ENCODE measurements at places on chromosomes 16 and 17.

GRCh38 chr17:13087802-13088201, 70.0 kb upstream of the ELAC2 start:
- no peak for DNase-seq

DNA sequence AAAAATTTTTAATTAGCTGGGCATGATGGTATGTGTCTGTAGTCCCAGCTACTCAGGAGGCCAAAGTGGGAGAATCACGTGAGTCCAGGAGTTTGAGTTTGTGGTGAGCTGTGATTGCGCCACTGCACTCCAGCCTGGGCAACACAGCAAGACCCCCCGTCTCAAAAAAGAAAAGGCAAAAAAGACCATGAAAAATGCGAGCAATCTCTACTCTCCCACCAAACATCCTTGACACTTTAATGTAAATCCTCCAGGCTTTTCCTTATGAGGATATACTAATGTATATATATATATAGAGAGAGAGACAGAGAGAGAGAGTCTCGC, 28.1 kb downstream of the MMP15 start:
- no peak for DNase-seq

GRCh38 chr16:51210087-51210486, 59.0 kb upstream of the SALL1 start:
- no peak for DNase-seq

GRCh38 chr17:72075995-72076677, 44.7 kb upstream of the SOX9 start:
- no peak for DNase-seq

DNA sequence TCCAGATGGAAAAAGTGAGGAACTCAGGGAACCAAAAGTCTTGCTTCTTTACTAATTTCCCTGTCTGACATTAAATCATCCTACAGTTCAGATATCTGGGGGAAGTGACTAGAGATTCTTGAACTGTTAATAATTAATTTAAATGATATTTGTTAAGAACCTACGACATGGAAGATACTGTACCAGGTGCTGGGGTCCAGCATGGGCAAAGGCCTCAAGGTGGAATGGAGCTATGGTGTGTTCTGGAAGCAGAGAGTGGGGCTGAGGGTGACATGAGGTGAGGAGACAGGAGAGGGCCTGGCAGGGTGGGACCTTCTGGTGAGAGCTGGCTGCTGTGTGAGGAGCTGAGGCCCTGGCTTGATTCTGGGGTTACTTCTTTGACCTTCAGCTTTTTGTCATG, 6.0 kb upstream of the CCL2 start:
- DNase-seq = no peak

DNA sequence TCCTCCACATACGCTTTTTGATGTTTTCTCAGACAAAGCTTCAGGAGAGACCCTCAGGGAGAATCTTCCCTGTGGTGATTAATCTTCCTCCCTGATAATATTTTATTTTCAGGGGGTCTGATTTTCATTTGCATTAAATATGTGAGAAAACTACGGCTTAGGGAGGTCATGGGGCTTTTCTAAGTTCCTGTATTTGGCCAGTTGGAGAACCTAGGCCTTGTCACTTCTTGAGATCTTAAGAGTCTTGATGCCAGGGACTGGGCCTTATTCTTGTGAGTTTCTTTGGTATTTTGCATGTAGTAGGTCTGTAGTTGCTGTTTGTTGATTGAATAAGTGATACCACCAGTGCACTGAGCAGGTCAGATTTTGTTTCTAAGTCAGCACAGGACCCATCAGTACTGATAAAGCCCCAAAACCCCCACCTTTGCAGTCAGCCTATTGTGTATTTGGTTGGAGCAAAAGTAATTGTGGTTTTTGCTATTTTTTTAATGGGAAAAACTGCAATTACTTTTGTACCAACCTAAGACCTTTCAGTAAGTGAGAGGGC, 130.1 kb downstream of the PRKCA start:
- no peak for DNase-seq

GRCh38 chr17:43129671-43130010, 4.5 kb upstream of the BRCA1 start:
- DNase-seq = no peak

GRCh38 chr16:31354394-31355291, at the start of gene ITGAX:
TSS of gene ITGAX (plus strand) at chr16:31355176. CDS start at chr16:31355255, 79 bp downstream.
- no peak for DNase-seq

DNA sequence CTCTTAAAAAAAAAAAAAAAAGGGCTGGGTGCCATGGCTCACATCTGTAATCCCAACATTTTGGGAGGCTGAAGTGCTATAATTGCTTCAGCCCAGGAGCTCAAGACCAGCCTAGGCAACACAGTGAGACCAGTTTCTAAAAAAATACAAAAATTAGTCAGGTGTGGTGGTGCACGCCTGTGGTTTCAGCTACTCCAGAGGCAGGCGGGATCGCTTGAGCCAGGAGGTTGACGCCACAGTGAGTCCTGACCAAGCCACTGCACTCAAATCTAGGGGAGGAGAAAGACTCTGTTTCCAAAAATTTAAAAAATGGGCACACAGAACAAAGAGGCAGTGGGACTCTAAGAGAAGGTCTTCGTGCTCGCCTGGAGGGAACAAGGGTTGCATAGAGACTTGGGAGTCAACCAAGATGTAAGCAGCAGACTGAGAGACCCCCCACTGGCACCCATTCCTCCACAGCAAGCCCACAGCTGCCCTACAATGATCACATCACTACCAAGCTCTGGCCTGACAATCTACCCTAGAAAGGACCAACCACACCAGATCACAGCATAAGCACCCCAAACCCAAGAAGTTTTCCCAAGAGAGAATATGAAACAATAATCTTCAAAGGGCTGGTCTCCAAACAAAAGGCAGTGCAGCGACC, 121.6 kb downstream of the ANKRD11 start:
- no peak for DNase-seq

GRCh38 chr17:42389899-42390298, 1.7 kb upstream of the STAT3 start:
- no peak for DNase-seq

DNA sequence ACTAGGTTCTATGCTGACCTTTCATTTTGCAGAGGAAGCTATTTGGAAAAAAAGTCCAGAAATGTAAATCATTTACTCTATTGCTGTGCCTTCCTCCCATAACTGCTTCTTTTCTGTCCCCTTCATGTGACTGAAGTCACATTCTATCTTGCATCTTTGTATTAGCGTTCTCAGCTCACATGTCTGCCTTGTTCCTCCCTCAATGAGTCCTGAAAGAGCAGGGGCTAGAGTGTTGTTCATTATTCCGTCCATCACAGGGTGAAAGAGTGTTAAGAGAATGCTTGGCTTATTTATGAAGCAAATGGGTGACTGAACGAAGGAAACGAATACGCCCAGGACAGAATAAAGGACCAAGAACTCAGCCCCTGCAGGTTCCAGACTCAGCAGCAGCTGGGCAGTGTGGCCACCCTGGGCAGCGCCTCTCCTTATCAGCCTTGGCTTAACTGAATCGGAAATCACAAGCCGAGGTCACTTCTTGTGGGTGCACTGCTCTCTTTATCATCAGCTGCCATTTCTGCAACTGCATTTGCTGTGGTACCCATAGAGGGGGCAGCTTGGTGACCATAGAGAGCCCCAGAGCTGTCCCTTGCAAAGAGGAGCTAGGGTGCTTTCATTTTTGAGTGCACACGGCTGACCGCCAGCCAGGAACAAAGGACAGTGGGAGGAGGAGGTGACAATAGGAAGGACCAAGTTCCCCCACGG, 1.8 kb upstream of the PIK3R6 start:
- DNase-seq = no peak

DNA sequence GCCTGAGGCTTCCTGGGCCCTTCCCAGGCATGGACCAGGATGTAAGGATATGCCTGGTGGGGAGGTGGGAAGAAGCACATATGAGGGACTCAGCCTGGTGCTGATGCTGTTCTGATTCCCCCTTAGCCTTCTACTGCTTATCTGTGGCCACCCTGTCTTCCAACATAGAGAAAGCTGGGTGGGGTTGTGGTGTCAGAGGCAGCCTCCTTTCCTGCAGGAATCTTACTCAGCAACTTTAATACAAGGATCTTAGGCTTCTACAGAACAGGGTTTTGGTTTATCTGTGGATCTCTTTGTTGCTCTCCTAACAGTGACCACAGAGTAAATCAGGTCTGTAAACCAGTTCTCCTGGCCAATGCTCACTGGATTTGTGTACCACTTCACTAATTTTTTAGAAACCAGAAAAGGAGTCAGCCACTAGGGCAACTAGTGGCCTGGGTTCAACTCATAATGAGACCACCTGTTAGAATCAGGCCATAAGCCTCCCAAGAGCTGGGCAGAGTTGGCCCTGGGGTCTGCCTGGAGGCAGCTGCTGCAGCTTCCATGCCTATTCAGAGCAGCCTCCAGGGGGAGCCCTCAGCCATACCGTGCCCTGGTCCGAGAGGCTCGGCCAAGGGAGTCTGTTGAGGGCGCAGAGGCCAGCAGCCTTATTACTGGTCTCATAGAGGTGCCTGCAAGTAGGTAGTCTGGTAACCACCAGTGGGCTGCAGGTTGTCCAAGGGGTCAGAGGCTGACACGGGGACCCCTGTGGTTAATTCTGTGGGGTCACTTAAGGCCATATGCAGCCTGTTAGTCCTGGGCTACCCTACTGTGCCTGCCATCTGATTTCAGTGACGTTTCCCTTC, 7.1 kb downstream of the HAS3 start:
- DNase-seq = no peak

DNA sequence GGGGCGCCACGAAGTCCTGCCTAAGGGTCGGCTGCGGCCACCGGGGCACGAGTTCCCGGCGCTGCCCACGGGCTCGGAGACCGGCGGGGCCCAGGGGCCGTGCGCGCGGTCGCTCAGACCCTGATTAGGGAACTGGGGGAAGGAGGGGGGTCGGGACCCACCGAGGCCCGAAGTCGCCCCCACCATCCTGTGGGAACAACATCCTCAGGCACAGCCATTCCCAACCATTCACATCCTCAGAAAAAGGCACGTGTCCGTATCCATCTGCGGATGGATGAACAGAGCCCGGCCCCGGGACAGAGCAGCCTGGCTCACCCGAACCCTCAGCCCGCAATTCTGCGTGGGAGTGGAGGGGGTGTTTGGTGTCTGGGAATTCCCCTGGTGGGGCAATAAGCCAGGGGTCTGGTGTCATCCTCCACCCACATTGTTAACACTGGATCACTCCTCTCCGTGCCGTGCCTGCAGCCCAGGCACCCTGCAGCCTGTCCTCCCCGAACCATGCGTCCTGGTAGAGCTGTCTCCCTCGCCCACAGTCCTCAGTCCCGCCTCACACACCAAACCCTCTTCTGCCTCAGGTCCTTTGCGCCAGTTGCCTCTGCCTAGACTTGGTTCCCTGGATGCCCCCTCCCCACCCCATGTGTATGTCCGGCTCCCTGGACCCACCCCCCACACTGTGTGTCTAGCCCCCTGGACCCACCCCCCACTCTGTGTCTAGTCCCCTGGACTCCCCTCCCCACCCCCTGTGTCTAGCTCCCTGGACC, 789 bp upstream of the CCDC57 start:
- no peak for DNase-seq

DNA sequence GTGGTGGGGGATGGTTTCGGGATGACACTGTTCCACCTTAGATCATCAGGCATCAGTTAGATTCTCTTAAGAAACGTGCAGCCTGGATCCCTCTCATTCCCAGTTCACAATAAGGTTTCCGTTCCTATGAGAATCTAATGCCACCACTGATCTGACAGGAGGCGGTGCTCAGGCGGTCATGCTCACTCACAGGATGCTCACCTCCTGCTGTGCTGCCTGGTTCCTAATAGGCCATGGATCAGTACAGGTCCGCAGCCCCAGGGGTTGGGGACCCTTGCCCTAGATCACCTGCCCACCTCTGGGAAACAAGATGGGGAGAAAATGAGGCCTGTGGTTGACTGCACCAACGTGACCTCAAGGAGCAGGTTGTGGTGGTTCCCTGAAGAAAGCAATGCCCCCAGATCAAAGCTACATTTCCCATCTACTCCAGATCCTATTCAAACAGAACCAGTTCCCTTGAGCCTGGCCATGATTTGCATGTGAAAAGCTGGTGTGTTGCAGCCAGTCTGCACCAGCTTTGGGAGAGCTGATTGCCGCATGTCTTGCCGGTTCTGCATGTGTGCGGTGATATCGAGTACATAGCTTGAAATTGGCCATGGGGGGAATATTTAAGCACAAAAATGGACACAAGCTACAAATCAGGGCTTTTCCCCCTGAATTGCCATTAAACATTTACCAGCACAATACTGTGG, 183.2 kb upstream of the HSBP1 start:
- no peak for DNase-seq

DNA sequence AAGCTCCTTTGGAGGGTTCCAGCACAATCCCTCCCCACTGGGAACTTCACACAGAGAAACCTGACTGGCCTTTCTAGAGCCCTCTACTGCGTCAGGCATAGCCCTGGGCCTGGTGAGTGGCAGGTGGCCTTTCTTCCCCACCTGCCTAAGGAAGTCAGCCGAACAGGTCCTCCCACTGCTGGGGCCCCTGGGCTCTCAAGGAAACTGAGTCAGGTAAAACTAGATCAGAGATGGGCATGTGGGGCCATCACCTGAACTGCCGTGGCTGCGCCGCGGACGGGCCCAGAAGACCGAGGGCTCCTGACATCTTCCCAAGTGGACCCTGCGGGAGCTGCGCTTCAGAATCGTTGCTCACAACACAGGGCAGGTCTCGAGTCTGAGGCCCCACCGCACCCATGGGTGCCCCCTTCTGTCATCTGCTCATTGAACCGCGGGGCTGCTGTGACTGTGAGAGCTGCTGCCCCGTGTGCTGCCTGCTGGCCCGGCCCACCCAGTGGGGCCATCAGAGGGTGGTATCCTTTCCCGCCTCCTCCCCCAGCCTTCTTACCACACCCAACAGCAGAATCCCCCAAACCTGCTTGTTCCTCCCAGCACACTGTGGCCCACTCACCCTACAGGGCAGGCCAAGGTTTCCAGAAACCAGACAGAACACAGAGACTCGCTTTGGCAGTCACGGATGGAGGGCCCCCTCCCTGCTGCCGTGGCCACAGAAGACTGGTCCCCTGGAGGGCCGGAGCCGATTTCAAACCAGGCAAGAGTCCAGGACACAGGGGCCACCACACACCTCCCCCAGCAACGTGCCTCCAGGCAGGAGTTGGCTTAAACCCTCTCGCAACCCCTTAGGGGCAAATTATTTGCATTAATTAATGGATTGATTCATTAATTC, 81.1 kb downstream of the TBC1D16 start:
- DNase-seq = no peak

- DNase-seq = no peak
Observed at GRCh38 chr16:85587762-85588556, 25.2 kb upstream of the GSE1 start.

GRCh38 chr16:66083171-66083570, 283.3 kb upstream of the CDH5 start:
- no peak for DNase-seq

GRCh38 chr16:15830832-15831451, 25.9 kb downstream of the MYH11 start:
- no peak for DNase-seq

DNA sequence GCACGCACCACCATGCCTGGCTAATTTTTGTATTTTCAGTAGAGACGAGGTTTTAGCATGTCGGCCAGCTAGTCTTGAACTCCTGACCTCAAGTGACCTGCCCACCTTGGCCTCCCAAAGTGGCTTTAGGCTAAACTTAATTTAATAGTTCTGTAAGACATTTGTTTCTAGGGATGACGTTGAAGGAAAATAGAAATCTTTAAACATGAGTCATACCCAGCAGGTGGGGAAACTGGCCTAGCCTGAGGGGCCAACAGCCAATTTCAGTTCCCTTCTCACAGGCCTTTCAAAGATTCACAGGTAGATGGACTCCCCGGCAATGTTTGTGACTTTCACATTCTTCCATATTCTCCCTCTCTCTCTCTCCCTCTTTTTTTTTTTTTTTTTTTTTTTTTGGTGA, 18.1 kb upstream of the ITPRIPL2 start:
- no peak for DNase-seq
